ENCODE measurements at places on chromosomes 7 and 10.

DNA sequence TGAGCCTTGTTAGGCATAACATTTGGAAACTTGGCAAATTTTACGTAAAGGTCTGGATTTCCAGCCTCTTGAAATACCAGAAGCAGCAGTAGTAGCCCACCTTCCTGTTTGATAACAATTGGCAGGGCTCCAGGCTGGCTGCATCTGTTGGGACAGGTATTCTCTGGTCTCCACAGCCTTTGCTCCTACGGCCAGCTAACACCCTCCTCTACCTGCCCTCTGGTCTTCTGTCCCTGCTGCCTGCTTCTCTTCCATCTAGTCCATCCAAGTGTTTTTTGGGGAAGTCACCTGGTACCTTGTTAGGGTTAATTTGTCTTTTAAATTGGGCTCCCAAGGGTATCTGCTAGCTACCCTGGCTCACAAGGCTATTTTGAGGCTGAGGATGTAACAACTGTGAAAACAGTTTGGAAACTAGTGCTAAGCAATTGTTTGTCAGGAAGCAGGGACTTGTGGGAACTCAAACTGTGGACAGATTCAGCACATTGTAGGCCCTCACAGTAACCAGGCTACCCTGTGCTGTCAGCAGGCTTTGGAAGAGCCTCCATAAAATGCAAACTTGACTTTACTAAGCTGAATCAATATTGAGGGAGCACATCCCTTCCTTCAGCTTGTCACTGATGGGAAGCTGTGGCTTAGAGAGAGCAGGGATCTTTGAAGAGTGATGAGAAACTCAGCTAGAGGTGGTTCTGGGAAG is 8.5 kb downstream of the RPS24 start:
- ATAC-seq: no peak

DNA sequence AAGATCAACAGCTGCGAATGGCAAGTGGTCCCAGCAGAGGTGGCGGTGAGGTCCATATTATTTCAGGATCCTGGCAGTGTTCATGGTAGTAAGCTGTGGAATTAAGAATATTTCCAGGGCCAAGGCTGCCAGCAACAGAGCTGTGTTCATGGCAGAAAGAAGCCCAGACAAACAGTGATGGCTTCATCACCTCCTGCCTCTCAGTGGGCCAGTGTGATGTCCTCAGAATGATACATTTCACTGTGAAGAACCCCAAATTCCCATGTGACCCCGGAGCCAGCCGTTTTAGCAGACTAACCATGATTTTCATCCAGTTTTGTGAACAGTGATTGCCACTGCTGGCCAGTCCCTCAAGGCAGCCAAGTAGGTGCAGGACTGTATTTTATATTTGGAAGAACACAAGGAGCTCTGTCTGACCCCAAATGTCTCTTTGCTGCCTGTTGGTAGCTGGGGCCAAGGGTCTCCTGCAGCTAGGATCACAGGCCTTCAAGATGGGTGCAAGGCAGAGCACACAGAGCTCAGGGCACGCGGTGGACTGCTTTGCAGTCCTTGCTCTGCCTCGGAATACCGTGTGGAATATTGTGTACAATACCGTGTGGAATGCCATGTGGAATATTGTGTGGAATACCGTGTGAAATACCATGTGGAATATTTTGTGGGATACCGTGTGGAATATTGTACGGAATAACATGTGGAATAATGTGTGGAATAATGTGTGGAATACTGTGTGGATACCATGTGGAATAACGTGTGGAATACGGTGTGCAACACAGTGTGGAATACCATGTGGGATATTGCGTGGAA is 132.3 kb upstream of the CHST15 start:
- ATAC-seq: peak; percentile 68

DNA sequence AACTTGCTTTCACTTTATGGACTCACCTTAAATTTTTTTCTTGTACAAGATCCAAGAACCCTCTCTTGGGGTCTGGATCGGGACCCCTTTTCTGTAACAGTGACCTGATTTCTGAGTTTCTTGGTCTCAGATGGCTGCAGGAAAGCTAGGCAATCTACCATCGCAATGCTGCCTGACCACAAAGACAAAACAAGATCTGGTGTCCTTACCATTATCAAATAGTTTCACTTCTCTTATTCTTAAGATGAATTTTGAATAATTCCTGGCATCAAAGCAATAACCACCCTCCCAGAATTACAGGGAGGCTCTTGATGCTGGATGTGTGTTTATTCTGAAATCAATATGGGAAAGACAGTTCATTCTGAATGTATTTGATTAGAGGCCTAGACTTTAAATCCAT is 77.4 kb upstream of the FRMD4A start:
- no peak for ATAC-seq

DNA sequence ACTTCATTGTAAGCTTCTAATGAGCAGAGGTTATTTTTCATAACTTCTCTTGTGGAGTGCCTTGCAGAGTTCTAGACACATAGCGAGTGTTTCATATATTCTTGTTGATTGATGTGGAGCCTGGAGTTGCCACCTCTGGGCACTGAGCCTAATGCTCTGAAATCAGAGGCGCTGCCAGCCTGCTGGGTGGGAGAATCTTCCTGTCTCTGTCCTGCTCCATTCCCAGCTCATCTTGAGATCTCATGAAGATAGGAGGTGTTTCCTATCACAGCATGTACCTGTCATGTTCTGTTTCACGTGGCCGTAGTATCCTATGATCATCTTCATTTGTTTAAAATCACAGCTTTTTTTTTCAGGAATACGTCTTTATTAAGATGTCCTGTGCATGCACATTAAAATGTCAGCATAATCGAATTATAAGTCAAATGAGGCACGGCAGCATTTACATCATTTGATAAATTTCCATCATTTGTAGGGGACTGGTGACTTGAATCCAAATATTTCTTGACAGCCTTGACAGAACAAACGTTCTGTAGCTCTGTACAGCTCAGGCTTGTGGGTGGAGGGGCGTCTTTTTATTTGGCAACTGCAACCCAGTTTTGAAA is 393.0 kb downstream of the PHTF2 start:
- no peak for ATAC-seq

- no peak for ATAC-seq
These were observed 23.4 kb upstream of the RELN start for GRCh38 chr7:104012835-104013234.

- ATAC-seq: peak; percentile 68
These were observed 730.9 kb downstream of the GRID1 start for GRCh38 chr10:85635650-85636049.

DNA sequence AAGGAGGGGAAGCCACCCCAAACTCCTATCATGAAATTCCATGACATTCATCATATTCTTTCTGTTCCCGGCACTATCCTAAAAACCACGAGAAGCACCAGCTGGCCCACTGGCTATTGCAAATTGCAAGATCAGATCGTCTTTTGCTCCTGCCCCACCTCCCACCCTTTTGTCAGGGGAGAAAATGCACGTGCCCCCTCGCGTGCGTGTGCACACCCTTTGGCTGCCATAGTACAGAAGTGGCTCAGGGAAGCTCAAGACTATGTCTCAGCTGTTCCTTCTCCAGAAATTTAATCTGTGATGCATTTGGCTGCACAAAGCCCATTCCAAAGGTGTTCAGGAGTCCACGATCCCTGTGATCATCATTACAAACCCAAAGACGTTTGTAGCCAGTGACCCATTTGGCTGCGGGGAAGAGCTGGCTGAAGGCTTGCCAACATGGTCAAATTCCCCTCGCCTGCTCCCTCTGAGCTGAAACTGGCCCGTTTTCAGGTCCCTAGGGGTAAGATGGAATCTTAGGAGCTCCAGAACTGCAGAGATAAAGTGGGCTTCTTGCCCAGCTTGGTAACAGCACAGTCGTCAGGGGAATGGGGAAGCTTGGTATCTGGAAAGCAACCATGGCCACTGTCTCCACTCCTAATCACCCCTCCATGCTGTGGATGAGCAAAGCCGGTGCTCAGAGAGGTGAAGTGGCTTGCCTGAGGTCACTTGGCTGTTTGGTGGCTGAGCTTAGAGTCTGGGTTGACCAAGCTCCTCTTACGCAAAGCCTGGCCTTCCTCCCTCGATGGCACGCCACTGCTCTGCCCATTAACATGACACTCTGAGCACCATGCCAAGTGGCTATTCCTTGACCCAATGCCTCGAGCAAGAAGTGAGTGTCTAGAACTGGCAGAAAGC is 155.4 kb downstream of the NEURL1 start:
- ATAC-seq: no peak

DNA sequence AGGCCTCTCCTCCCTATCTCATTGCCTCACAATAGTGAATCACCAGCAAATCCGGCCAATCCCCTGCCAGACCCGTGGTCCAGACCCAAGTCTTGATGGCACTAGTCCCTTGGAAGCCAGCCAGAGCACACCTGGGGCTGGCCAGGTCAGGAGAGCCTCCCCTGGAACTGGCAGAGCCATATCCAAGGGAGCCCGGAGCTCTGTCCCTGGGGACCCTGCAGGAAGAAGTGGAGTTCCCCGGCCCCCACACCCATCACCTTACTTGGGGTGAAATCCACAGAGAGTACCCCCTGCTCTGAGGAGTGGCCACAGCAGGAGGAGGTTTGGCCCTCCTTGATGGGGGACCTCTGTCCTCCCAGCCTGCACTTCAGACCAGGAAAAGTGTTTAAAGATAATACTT is 122.5 kb downstream of the HECW1 start:
- no peak for ATAC-seq

- ATAC-seq: no peak
These were observed 244.7 kb downstream of the KIF20B start for GRCh38 chr10:89946106-89946505.

- peak; percentile 51 for ATAC-seq
These were observed 3.9 kb upstream of the SPAG6 start for GRCh38 chr10:22341190-22341925.

GRCh38 chr7:84800846-84801245 is 386.0 kb downstream of the SEMA3D start:
- no peak for ATAC-seq

GRCh38 chr10:31072451-31072850 is 40.8 kb upstream of the ZNF438 start:
- ATAC-seq: no peak

DNA sequence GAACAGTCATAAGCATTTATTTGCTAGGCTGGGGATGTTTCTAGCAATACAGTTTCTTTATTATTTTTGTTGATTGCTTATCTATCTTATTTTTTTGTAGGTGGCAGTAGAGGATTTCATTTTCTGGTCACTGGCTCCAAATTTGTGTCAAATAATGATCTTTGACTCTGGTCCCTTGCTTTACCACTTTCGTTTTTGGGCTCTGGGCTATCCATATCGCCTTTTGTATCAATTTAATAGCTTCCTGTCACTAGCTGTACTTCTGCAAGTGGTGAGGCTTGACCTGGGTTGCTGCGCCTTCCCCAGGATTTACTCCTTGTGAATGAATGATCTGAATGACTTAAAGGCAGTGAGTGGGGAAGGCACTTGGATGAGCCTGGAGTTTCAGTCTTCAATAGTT is 48.4 kb downstream of the MDFIC start:
- ATAC-seq: no peak

- ATAC-seq: no peak
These were observed 200.4 kb downstream of the DKK1 start for GRCh38 chr10:52514481-52514880.

DNA sequence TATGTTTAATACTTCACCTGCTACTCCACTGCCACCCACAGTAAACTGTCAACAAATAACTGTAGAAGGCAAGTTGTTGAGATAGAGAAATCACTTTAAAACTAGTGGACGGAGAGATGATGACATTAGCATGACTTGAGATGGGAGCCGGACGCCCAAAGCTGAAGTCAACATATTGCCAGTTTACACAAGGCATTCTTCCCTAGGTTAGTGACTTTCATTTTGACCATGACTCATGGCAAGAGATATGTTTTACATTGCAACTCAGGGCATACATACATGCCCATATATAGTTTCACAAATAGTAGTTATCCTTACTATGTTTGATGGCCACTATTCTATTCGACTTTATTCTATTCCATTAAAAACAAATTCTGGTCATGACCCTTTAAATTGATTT is 296.6 kb downstream of the PLXNA4 start:
- no peak for ATAC-seq

DNA sequence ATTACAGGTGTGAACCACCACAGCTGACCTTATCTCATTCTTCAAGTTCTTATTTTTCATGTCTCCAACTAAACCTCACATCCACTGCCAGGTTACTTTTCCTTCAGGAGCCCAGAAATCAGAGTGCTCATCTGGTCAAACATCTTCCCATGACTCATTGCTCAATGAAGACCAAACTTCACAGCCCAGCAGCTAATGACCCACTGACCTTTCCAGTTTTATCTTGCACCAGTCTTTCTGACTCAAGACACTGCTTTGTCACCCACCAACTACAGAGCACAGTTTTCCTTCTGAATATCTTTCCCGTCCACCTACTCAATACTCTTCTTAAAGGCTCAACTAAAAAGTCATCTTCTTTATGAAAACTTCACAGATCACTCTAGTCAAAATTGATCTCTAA is 245.1 kb downstream of the CHCHD3 start:
- no peak for ATAC-seq

DNA sequence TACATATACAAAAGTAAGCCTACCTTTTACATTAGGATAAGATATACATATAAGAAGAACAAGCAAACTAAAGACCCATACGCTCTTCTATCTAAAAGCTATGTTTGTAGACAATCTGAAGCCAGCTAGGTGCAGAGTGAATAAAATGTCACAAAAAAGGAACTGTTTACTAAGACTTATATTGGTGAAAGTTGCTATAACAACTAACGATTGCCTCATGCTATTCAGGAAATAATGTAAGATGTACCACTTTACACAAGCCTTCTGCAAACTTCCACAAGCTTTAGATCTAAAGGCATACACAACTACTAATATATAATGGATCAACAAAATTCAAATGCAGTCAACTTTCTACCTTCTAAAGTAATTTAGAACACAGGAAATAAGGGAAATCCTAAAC is 175.1 kb downstream of the SRPK2 start:
- no peak for ATAC-seq

DNA sequence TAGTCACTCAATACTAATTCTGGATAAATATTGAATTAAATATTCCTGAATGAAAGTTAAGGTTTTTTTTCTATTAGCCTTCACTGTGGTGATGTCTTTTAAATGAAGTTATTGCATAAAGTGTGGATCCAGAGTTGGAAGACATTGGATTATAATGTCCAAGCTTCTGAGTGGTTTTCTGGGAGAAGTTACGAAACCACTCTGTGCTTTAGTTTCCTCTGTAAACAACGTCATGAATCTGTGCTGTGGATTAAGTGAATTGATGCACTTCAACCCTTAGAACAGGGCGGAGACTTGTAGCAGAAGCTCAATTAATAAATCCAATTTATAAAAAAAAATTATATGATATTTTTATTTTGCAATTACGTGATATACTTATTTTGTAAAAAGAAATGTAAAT is 271.7 kb downstream of the BICC1 start:
- no peak for ATAC-seq

- ATAC-seq: no peak
These were observed at the start of gene EBF3 for GRCh38 chr10:129963641-129964501. EBF3 (minus strand) TSS chr10:129964274; CDS start chr10:129963768, 506 bp downstream.
